Fibroblast of skin of back (primary cell): ENCODE measurements at places on chromosomes 1 and 21.

DNA sequence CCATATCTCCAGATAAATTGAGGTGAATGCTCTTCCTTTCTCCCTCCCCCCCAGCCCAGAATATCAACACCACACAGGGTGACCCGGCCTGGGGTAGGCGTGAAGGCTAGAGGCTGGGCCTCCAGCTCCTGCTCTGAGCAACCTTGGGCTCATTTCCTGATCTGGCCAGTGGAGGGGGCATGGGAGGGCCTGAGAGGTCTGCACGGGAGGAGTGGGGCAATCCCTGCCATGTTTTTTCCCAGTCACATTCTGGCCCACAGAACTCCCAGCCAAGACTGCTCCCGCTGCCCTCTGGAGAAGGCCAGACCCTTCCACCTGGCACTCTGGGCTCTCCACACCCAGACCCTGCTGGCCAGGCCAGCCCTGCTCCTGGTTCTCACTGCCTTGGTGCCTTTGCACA lies 3.9 kb downstream of the CLDN19 start:
- DNase-seq: peak; percentile 27

GRCh38 chr1:183281039-183281438 lies 95.0 kb downstream of the LAMC2 start:
- peak; percentile 69 for DNase-seq

DNA sequence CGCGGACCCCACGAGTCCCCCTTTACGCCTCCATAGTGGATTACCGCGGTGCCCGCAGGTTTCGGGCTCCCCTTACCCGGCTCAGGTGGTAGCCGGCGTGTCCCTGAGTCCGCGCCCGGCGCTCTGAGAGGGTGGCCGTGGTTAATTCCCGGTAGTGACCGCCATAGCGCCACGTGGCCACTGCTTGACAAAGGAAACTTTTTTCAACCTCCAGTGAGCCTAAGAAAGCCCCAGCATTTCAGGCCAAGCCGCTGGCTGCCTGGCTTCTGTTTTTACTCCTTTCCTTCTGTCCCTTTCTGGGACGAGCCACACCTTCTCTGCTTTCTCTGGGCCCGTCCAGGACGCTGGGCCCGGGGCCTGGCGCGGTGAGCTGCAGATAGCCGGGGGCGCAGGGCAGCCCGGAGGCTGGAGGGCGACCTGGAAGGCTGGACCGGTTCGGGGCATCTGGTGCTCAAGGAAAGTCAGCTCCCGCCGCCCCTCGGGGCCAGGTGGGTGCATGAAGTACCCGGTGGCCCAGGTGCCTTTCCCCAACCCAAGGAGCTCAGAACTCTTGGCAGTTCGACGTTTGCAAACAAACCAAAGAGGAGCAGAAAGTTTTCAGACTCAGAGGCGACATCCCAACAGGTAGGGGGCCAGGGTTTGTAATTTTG lies 540 bp upstream of the C1orf198 start:
- peak; percentile 74 for DNase-seq

DNA sequence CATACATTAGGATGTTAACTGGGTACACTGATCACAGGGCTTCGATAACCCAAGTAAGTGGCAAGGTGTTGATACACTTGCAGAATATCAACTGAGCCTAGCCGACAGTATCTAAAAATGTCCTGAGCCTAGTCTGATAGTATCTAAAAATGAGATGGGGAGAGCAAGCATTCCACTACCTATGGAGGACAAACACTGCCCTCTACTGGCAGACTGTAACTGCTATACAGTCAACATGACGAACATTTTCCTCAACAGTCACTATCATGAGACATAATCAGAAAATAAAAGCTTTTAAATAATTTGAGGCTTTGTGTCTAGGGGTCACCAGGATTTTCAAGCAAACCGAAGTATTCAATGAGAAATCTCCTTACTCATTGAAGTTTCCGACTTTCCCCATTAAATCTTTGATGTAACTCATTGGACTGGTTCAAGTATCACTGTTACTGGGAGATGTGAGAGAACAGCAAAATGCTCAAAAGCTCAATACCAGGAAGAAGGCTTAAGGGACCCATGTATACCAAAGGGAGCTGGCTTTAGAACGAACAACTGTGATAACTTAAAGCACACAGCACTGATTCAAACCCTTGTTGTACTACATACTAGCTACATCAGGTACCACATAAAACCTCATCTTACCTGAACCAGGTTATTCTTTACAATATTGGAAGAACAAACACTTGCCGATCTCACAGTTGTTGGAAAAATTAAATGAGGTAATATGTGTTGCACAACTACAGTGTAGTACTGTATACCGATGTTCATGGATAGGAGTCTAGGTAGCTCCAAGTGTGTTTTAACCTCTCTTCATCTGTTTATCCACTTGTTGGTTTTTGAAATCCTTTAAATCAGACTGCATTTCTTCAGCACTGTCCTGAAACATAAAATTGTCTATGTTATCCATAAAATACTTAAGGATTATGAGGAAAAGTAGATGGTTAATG lies 31.1 kb upstream of the SLC45A3 start:
- peak; percentile 73 for DNase-seq
